ENCODE measurements at places on chromosomes 12 and 14.
A peak's percentile ranks its signal among the peaks of the same experiment; 100 is the strongest.

DNA sequence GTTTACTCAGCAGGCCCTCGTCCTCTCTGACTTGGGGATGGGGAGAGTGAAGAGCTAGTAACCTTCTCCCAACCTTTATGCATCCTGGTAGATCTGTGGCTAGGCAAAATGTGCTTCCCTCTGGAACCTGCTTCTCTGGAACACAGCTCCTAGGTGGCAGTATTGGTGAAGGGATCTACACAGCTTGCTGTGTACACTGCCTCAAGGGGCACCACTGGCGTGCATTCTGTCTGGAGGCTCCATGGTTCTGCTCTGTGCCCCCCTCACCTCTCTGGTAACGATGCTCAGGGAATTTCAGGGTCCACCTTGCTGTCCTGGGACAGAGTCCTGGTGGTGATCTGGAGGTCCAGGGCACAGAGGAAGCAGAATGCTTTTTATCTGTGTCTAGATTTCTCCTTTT is 43.5 kb upstream of the KCNA5 start:
- peak; percentile 19 for DNase-seq

GRCh38 chr14:23430723-23431085 is 4.8 kb downstream of the MYH7 start:
- DNase-seq = no peak

GRCh38 chr14:38302034-38302433 is 46.1 kb upstream of the CLEC14A start:
- no peak for DNase-seq

GRCh38 chr14:64005822-64006221 is 153.0 kb downstream of the SYNE2 start:
- DNase-seq = no peak

DNA sequence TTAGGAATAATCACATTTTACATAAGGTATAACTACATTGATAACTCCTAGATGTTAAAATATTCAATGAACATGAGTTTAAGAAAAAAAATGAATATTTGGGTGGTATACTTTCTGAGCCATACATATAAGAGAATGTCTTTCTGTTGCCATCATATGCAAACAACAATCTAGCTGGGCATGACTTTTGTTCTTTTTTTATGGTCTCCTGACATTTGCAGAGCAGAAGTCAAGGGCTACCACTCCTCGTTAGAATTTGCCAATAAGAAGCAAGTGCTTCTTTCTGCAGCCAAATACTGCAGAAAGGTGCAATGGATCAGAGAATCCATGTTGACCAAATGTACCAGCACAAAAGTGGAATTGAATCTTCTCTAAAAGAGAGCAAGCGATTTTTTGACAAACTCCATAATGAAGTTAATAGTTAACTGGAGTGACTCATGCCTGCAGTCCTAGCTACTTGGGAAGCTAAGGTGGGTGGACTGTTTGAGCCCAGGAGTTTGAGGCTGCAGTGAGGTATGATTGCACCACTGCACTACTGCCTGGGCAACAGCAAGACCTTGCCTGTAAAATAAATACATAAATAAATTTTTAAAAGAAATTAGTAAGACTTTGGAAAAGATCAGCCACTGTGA is 25.5 kb upstream of the CCDC91 start:
- DNase-seq = peak; percentile 62

DNA sequence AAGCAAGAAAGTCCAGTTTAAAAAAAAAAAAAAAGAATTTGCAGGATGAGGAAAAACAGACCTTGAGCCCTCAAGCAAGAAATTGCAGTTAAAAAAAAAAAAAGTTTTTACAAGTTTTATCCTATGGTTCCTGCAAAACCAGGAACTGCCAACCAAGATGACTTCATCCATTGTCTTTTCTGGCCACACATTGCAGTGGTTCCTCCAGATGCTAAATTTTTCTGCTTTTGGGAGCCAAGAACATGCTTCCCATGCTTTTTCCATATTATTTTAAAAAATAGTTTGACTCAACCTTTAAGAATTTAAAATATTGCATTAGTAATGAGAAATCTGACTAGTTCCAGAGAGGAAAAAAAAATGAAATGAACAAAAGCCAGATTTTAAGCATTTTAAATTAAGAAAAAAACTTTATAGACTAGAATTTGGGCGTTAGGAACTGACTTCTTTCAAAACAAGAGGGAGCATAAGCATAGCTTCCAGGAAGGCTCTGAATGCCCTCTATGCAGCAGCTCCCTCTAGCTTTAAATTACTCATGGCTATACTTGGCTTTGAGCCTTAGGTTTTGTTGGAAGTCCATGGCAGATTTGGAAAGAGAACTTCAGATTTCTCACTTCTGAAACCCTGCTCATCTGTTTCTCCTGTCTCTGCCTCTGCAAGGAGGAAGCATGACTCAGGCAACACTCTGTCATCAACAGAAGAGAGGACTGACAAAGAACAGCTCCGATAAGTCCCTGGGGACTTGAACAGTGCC is 124.5 kb downstream of the GPR65 start:
- DNase-seq = no peak
